MCF 10A (cell line): ENCODE measurements at places on chromosomes 6 and 20. TPM values are rescaled to one million over a fixed set of nuclear protein-coding genes. Genes with fewer than 3 reads are reported as not detected.

Gene AGER
- 8.0 and 8.4 TPM in 2 replicates for total RNA-seq

Gene BTN1A1
- not detected in 2 replicates for total RNA-seq

Gene MUC21
- not detected in 2 replicates for total RNA-seq

Gene PERP
- total RNA-seq: 103 and 120 TPM in 2 replicates

Gene SLC17A1
- not detected in 2 replicates for total RNA-seq

Gene OR11A1
- total RNA-seq: not detected in 2 replicates

Gene CCDC170
- total RNA-seq: not detected in 2 replicates

Gene BCAS1
- total RNA-seq: not detected in 2 replicates

Gene TSBP1
- total RNA-seq: not detected in 2 replicates

Gene PNISR
- 95.9 and 115 TPM in 2 replicates for total RNA-seq

Gene PGBD1
- 2.5 and 2.9 TPM in 2 replicates for total RNA-seq

Gene HLA-DMB
- total RNA-seq: not detected in 2 replicates

Gene BIRC7
- total RNA-seq: not detected in 2 replicates

Gene VWA7
- total RNA-seq: 2.0 and 3.1 TPM in 2 replicates

Gene GABRR1
- not detected in 2 replicates for total RNA-seq

Gene IYD
- total RNA-seq: not detected in 2 replicates

Gene SLC44A4
- not detected in 2 replicates for total RNA-seq

Gene CDH4
- 25.0 and 44.8 TPM in 2 replicates for total RNA-seq

Gene LRRN4
- total RNA-seq: not detected in 2 replicates

Gene RAB44
- 0.09 TPM in 1 of 2 replicates, not detected in the other for total RNA-seq

Gene EDN1
- 1.2 and 2.7 TPM in 2 replicates for total RNA-seq

Gene PCNA
- 38.2 and 45.5 TPM in 2 replicates for total RNA-seq

Gene ANKRD66
- not detected in 2 replicates for total RNA-seq

Gene TNFRSF21
- 17.8 and 19.3 TPM in 2 replicates for total RNA-seq

Gene KCNK5
- 1.3 and 2.6 TPM in 2 replicates for total RNA-seq

Gene TRIM40
- total RNA-seq: not detected in 2 replicates

Gene TMEM217
- 3.2 and 4.6 TPM in 2 replicates for total RNA-seq

Gene PFDN6
- 54.7 and 67.1 TPM in 2 replicates for total RNA-seq

Gene RTEL1
- 27.9 and 39.2 TPM in 2 replicates for total RNA-seq

Gene MUC22
- not detected in 2 replicates for total RNA-seq

Gene HLA-DRA
- total RNA-seq: not detected in 2 replicates

Gene TREML1
- total RNA-seq: not detected in 2 replicates

Gene ASIP
- not detected in 2 replicates for total RNA-seq

Gene MYT1
- total RNA-seq: not detected in 2 replicates

Gene IL17A
- not detected in 2 replicates for total RNA-seq

Gene FAM83C
- not detected in 2 replicates for total RNA-seq

Gene PHF20
- 64.2 and 74.7 TPM in 2 replicates for total RNA-seq

Gene LPIN3
- 16.5 and 18.9 TPM in 2 replicates for total RNA-seq

Gene LGSN
- not detected in 2 replicates for total RNA-seq

Gene HEY2
- total RNA-seq: not detected in 2 replicates

Gene LY6G6C
- 0.32 TPM in 1 of 2 replicates, not detected in the other for total RNA-seq

Gene PGC
- total RNA-seq: not detected in 2 replicates

Gene MYMX
- total RNA-seq: not detected in 2 replicates

Gene DLL1
- total RNA-seq: 0.96 and 1.4 TPM in 2 replicates

Gene EPB41L1
- 6.7 and 10.1 TPM in 2 replicates for total RNA-seq

Gene DDO
- not detected in 2 replicates for total RNA-seq

Gene SLC13A3
- total RNA-seq: not detected in 2 replicates

Gene TUBE1
- total RNA-seq: 42.9 and 47.7 TPM in 2 replicates

Gene HCRTR2
- not detected in 2 replicates for total RNA-seq

Gene DDX43
- not detected in 2 replicates for total RNA-seq

Gene PKHD1
- total RNA-seq: not detected in 2 replicates

Gene SLPI
- 273 and 284 TPM in 2 replicates for total RNA-seq

Gene ZSCAN16
- total RNA-seq: 2.6 and 4.4 TPM in 2 replicates

Gene MAPK14
- total RNA-seq: 42.9 and 46.2 TPM in 2 replicates
